Stimulated activated CD8-positive, alpha-beta memory T cell treated with anti-CD3 and anti-CD28 coated beads, Interleukin-15, amount 100 ng/mL, for 4 hours (primary cell): ENCODE measurements at places on chromosomes 6 and 20.
A peak's percentile ranks its signal among the peaks of the same experiment; 100 is the strongest.

- DNase-seq, result peak; percentile 61
Observed at GRCh38 chr6:29964887-29965562, 22.7 kb downstream of the HLA-A start.

DNA sequence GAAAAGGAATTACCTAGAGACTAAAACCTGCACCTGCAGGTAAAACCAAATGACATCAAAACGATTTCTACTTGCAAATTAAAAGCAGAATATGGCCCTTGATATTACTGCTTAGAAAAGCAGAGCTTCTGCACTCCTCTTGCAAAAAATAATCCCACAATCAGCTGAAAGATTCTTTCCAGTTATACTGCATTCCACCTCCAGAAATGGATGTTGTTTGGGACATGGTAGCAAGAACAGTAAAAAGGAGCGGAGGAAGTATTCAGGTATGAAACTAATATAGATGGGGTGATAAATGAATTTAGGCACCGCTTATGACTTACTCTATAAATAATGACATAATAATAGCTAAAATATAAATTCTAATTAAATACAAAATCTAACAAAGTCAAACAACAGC is 14.9 kb downstream of the ATXN1 start:
- no peak for DNase-seq

- no peak for DNase-seq
Observed at GRCh38 chr20:23874747-23875146, 4.8 kb downstream of the CST5 start.

DNA sequence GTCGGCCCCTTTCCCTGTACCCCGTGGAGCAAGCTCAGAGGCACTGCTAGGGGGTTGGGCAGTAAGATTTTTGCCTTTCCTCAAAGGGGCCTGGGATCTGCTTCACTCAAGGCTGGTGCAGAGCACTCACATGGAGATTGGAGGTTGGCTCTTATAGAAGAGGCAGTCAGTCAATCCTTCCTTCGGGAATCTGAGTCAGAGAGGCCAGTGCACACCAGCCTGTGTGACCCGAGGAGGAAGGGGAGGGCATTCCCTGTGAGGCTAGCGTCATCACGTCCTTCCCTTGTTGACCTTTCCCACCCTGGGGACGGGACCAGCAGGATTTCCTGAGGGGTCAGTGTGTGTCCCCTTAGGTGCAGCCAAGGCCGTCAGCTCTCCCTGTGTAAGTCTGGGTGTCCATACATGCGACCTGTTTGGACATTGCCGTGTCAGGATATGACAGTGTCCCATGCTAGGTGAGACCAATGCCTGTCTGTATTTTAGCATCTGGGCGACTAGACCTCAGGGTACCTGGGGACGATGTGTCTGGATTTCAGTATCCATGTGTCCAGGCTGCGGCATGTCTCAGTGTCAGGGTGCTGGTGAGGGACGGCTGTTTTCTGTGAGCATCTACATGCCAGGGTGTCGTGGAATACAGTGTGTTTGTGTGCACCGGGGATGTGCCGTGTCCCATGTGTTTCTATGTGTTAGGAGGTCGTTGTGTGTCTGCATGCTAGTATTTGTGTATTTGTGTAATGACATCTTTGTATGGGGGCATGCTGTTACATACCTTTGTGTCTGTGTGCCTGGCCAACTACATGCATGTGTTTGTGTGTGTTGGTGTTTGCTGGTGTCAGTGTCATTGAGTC is 2.8 kb upstream of the ZNF512B start:
- DNase-seq, result no peak

DNA sequence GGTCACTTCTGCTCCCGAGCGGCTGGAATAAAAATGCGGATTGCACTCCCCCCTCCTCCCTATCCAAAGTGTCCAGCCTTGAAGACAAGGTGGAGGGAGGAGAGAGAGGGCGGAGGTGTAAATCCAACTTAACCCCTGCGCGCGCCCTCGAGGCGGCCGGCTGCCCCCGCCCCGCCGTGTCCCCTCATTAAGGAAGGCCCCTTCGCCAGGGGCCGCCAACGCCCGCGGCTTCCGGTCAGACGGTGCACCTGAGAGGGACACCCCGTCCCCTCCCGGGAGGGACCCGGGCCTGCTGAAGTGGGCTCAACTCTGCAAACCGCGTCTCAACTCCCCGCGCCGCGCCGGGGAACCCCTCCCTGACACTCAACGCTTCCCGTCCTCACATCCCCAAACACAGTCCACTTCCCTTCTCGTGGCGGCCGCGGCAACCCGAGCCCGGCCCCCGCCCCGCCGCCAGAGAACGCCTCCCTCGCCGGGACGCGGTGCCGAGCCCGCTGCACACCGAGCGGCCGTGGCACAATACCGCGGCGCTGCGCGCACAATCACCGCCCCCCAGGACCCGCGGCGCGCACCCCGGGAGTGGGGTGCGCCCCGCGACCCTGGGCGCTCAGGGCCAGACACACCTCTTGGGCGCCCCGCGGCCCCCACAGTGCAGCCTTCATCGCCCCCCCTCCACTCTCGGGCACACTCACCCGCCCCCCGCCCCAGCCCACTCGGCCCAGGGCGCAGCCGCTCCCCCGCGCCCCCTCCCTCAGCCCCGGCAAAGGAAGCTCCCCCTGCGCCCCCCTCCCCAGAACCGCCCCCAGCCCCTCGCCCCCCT is 102.5 kb downstream of the NOL4L start:
- no peak for DNase-seq

GRCh38 chr20:37524859-37525708 is 2.6 kb downstream of the BLCAP start:
- DNase-seq, result peak; percentile 5

DNA sequence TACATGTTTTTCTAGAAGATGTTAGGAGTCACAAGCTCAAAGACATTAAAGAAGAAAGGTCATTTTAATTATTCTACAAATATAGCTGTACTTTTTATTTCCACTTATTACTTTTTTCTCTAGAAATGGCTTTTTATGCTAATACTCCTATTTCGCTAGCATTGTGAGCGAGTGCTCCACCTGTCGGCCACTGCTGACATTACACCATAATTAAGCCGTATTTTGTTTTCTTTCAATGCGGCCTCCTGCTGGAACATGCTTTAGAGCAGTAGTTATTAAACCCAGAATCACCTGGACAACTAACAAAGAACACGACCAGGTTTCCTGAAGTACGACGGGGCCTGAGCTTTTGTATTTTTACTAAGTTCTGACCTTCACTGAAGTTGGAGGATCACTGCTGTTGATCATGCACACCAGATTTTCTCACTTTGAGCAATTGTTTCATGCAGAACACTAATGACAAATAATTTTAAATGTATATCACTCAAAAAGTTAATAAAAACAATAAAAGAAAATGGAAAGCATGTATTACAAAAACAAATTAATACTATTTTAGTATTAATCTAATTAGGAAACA is 74.1 kb upstream of the PAK5 start:
- no peak for DNase-seq

DNA sequence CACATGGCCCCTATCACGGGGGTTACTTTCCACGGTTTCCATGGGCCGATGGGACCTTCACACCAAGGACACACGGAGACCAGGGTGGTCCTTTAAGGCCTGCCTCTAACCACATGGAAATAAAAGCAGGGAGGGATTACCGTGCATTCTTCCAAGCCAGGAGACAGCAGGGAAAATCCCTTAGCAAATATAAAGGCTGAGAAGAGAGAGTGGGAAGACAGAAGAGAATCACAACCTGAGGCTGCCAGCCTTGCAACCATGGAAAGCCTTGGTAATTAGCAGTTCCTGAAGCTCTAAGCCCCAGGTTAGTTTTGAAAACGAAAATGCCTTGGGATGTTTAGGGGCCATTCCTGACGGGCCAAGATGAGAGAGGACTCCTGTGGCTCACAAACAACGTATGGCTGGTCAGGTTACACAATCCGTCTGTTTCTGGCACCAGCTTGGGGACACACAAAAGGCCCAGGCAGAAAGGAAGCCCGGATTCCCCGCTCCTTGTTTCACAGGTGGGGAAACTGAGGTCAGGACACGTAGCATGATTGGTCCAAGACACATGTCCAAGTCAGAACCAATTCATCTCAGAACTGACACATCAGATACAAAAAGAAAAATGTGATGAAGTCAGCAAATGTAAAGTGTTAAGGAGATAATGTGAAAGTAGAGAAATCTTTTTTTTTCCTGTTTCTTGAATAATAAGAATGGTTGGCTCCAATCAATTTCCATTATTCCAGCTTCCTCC is 2.8 kb downstream of the PREX1 start:
- no peak for DNase-seq

DNA sequence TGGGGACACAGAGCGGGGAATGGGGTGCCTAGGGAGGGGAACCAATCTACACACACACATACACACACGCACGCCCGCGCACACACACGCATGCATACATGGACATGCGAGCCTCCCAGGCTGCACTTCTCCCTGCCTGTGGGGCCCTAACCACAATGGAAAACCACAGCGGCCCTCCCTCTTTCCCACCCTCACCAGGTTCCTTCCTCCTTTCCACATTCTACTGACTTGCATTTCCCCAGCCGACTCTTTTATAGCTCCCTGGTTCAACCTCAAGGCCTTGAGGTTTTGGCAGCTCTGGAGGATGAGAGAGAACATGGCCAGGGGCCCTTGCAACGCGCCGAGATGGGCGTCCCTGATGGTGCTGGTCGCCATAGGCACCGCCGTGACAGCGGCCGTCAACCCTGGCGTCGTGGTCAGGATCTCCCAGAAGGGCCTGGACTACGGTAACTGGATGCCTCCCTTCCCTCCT is at the start of gene BPI:
BPI (plus strand) TSS at position 249 of the 472 bp plus-strand sequence; CDS start at position 317, 68 bp downstream.
- DNase-seq, result no peak

DNA sequence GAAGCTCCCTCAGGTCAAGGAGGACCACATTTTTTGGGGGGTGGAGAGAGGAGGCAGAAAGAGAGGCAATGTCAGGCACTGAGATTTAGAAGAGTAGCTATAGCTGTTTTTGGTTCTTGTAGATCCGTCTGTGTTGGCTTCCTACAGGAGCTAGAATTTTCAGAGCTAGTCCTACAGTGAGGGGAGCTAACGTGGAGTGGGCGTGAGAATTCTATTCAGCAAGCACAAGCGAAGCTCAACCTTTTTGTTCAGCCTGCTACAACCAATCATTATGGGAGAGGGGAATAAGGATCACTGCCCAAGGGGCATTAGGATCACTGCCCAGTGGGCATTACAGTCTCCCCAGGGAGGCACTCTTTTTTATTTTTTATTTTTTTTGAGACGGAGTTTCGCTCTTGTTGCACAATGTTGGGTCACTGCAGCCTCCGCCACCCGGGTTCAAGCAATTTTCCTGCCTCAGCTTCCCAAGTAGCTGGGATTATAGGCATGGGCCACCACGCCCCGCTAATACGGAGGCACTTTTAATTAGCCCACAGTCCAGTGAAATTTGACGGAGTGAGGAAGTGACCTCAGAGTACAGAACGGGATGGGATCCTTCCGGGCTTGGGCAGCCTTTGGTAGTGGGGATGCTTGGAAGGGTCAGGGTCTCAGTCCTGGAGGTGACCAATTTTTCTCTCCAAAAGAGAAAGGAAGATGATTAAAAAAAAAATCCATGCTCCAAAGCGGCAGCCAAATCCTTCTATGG is 1.1 kb upstream of the PANK2 start:
- DNase-seq, result no peak

- no peak for DNase-seq
Observed at GRCh38 chr6:21752054-21752811, 158.7 kb downstream of the SOX4 start.

DNA sequence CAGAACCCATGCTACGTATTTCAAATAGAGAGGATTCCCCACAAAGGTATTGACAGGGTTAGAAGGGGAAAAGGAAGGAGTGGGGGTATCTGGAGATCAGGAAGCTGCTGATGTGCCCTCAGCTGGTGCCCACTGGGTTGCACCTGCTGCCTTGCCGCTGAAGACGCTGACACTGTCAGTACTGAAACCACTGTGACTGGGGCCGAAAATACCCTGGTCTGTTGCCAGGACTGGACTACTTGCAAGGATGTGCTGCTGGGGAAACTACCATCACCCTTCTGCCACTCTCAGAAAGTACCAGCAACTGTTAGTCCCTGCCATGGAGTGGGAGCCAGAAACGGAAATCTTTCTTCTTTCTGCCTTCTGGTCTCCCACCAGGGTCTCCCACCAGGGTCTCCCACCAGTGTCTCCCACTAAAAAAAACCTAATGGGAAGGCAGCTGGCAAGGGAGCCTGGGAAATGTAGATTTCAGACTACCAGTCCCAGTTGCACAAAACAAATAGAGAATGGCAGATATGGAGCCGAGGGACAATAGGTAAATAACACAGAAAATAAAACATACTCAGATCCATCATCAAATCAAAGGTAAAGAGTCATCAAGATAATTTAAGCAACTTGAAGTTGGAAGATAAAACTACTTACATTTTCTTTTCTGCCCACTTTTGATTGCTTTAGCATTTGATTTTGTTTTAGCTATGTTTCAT is 204.8 kb downstream of the TPBG start:
- no peak for DNase-seq

DNA sequence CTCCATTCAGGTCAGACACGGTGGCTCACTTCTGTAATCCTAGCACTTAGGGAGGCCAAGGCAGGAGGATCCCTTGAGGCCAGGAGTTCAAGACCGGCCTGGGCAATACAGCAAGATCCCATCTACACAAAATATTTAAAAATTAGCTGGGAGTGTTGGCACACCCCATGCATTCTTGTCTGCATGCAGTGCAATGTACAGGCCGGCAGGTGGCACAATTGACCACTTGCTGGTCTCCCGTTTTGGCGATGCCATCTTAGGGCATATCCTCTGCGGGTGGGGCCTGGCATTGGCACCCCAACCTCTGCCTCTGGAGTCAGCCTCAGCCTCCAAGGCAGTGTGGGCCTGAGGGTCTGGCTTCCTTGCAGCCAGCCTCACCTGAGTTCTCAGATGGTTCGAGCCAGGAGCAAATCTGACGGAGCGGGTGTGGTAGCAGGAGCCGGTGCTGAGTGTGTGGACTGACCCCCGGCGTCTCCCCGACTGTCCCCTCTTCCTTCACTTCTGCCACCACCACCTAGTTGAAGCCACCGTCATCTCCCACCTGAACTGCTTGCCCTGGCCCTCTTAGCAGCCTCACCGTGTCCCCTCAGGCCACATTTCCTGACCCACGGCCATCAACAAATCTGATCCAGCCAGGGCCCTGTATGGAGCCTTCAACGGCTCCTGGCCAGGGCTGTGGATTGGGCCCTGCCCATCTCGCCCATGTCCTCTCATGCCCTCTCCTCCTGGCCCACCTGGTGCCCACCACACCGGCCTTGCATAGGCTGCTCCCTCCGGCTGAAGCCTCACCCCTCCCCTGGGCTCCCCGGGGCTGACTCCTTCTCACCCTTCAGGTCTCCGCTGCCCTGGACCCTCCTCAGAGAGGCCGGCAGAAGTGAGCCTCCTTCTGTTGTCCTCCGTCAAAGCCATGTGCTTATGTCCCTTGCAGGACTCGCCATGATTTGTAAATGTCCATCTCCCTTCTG is 44.0 kb downstream of the EFCAB8 start:
- peak; percentile 37 for DNase-seq

- no peak for DNase-seq
Observed at GRCh38 chr20:45897289-45897688, 6.2 kb downstream of the CTSA start.
